AG09319 (cell line): ENCODE measurements at places on chromosomes 3 and 15.

DNA sequence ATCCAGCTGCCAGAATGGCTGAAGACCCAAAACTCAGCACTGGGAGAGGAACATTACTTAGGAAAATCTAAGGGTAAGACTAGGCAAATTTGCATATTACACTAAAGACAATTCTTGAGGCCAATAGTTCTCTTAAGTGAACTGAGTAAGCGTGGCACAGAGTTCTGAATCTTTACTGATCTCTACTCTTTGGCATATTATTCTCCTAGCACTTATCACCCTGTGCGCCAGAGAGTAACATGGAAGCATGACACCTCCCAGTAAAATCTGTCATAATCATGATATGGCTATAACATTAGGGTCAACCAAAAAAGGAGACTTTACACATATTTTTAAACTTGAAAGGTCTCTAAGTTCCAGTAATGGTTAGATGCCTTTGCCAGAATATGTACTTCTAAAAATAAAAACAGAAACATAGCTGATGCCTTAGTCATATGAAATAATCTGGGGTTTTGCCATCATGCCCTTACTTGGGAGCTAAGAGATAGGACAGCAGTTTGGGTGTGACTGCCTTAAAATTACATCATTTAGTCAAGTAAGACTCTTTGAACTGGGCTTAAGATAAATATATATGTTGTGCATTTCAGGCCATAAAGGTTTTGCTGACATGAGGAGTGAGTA lies 290.5 kb downstream of the PLCL2 start:
- DNase-seq = peak; percentile 44

GRCh38 chr15:78032671-78033070 lies 44.8 kb downstream of the TBC1D2B start:
- no peak for DNase-seq

DNA sequence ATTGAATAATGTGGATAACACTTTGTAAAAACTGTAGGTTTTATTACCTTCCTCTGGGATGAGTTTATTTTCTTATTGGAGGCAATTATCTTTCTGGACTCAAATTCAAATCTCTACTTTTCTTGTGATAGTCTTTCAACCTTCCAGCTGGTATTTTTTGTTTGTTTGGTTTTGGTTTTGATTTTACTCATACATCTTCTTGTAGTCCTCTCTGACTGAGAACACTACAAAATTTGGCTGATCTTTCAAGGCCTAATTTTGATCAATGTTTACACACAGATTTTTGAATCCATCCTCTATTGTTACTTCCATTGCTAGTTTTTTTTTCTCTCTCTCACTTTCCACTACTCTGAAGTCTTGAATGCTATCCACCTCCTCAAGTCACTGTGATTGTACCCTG lies 303.8 kb upstream of the NECTIN3 start:
- DNase-seq = no peak

DNA sequence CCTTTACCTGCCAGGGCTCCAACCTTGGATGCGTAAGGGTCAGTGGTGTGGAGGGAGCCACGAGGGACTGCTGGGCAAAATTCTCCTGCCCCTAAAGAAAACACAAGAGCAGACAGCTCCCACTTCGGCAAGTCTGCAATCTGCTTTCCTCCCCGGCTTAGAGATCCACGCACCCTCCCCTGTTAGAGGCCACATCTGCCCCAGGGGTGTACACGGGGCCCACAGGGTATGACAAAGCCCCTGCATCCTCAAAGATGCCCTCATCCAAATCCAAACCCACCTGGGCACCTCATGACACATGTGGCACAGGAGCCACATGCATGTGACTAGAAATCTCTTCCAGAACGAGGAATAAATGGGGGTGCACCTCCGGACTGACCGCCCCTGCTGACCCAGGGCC lies 25.5 kb downstream of the ZXDC start:
- DNase-seq = no peak

DNA sequence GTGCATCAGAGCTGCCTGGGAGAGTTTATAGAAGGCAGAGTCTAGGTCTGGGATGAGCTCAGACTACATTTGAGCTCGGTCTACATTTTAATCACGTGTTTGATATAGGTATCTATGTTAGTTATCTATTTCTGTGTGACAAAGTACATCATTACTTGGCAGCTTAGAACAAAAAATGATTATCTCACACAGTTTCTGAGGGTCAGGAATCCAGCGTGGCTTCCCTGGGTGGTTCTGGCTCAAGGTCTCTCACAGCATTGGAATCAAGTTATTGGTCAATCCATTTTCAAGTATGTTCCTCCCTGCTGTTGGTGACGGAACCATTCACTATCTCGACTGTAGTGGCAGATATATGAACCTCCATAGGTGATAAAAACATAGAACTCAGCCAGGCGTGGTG lies 71.7 kb downstream of the ABHD5 start:
- DNase-seq = no peak

DNA sequence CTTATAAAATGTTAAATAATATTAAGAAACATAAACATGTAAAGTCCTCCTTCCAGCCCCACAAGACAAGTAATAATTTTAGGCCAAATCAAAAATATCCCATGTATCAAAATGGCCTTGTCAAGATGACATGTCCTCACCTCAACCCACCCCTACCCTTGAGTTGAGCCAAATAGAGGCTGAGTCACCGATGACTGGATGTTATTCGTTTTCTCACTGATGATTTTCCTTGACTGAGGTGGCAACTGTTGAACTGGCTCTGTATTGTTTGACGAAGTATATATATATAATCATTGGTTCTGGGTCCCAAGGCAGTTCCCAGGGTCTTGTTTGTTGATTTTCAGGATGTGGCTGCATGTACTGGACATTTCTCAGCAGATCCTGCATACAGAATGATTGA lies 75.3 kb downstream of the TMEM108 start:
- no peak for DNase-seq

GRCh38 chr3:95312650-95313049 lies 1249.8 kb downstream of the NSUN3 start:
- DNase-seq = no peak

- no peak for DNase-seq
Measured at GRCh38 chr15:101107625-101108460, 144.0 kb downstream of the CHSY1 start.

DNA sequence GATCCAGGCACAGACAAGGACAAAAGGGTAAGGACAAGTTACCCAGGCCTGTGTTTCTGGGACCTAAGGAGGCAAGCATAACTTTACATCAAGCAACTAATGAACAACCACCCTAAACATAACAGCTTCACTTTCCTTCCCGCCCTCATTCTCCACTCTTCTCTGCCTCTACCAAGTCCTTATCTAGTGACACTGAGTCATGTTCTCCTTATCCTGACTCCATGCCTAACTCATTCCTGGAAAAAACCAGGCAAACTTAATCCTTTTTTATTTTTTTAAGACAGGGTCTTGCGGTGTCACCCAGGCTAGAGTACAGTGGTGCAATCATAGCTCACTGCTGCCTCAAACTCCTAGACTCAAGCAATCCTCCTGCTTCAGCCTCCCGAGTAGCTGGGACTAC lies 44.5 kb downstream of the TMEM44 start:
- no peak for DNase-seq

GRCh38 chr3:109211941-109212340 lies 75.4 kb downstream of the C3orf85 start:
- DNase-seq = no peak

GRCh38 chr3:72009851-72010443 lies 225.0 kb upstream of the PROK2 start:
- no peak for DNase-seq

DNA sequence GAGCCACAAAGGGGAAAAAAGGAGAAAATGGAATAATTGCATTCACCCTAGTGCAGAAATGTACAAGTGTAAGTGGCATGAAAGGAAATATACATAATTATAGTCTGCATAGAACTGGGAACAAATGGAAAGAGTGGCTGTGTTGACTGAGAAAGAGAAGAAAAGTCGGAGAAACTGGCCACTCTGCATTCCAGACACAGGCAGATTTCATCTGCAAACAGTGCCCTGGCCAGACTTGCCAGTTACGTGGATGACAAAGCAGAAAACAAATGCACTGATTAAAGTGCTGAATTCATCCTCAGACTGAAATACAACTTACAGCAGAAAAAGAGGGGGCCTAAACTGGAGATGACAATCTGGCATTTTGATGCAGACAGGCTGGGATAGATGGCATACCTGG lies 129.8 kb downstream of the FGF12 start:
- DNase-seq = no peak

- no peak for DNase-seq
Measured at GRCh38 chr3:31890007-31890406, 91.1 kb downstream of the OSBPL10 start.

- DNase-seq = no peak
Measured at GRCh38 chr15:40990789-40991188, 37.5 kb downstream of the CHAC1 start.

DNA sequence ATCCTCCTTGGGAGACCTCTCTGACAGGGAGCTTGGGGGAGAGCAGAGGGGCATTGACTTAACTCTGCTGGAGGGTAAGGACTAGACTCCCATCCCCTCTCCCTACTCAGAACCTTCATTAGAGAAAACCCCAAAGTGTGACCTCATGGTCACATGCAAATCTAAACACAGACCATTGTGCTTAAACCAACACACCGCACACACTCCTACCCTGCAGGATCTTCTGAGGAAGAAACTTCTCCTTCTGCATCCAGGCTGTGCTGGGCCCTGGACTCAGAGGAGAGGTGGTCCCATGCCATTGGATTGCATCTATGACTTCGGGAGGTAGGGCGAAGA lies 805 bp upstream of the PARP16 start:
- no peak for DNase-seq

DNA sequence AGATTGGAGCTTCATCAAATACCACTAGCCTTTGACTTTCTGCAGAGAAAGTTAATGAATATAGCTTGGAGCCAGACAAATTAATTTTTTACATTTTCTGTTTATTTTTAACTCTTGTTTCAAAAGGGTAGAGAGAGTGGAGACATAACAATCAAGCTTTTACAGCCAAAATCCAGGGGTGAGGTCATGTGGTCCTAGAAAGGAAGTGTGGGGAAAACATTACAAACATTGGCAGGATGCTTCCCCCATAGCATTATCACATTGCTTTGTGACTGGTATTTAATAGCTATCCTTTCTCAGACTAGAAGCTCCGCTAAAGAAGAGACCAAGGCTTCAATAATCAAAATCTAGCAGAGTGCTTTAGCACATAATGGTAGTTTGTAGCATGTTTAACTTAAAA lies 46.4 kb upstream of the PHLDB2 start:
- DNase-seq = no peak

GRCh38 chr3:99418209-99418635 lies 220.2 kb upstream of the COL8A1 start:
- DNase-seq = no peak

DNA sequence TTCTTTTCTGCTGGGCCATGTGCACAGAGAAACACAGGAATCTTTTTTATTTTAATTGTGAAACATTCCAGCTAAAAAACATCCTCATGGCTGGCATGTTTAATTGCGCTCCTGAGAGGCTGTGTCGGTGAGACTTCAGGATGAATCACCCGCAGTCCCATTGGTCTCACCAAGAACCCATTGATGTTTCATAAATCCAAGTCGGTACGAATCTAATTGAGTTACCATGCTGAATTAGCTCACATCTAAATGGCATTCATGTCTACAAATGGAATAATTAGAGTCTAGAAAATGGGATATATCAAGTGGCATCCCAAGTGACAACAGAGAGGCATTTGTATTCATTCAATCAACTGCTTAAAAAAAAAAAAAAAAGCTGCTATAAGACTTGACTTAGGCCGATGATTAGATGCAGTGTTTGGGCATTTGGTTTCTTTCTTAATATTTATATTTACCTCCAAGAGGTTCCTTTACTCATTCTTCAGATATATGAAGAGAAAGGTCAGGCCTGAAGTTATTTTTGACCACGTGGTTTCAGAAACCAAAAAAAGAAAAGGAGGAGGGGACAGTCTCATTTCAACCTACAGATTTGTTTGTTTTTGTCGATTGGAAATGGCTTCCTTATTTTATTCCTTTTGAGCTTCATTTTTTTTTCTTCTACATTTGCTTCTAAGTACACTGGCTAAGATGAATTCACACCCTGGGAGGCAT lies 79.1 kb upstream of the FOXB1 start:
- no peak for DNase-seq

DNA sequence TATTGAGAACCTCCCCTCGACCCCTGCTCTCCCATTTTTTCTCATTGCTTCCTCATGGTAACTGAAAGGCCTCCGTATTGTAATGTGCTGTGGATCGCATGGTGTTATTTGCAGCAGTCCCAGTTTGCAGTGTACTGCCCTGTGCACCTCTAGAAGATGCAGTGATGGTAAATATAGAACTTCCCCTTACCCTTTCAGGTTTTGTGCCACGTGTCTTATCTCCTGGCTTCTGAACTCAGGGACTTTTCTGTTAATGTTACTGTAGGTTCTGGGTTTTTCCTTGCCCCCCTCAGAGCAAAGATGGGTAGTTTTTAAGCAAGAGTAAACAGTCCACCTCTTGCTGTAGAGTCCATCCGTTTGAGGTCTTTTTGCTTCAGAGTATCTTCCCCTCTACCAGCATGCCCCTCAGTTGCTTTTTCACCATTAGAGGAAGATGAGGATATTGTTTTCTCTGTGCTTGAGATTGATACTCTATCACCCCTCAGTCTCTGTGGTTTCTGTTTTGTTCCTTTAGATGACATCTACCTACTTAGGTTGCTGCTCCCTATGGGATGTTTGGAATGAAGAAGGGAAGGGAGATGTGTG lies 22.4 kb downstream of the CHD2 start:
- DNase-seq = no peak

DNA sequence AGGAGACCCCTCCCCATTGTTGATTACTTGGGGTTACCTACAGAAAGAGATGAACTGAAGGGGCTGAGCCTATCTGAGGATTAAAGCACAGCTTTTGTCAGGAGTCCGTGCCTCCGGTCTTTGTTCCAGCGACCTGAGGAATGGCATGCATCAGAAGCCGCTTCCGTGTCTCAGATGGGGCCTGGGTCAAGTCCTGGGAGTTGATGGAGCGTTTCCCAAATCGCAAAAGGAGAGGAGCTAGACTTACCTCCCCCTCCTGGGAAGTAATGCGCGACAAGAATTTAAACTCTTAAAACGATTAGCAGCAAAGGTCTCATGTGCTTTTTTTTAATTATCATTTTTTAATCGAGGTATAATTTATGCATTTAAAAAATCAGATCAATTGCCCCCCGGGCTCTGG lies 983 bp upstream of the ALDH1A3 start:
- DNase-seq = no peak

GRCh38 chr15:93063262-93063671 lies 25.7 kb downstream of the RGMA start:
- no peak for DNase-seq

- DNase-seq = no peak
Measured at GRCh38 chr3:56787784-56788256, 13.9 kb downstream of the ARHGEF3 start.

GRCh38 chr3:167115331-167115934 lies 264.7 kb downstream of the ZBBX start:
- DNase-seq = no peak

- no peak for DNase-seq
Measured at GRCh38 chr3:159926573-159926972, 62.1 kb upstream of the IL12A start.

DNA sequence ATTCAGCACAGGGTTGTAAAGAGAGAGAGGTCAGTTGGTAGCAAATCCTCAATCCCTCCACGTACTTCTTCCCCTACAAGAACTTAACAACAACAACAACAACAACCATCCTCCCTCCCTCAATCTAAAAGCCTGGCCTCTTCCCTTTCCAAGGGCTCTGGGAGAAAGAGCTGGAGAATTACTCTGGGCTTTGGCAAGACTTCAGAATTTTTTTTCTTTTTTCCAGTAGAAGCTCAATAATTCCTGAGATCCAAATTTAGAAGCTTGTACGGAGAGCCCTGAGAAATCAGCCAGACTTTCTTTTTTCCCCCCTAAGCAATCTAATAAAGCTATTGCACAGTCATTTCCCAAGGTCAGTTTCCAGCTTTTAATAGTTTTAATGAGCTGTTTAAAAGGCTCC lies 95.8 kb upstream of the CACNA2D3 start:
- no peak for DNase-seq

GRCh38 chr15:63969652-63970421 lies 76.4 kb downstream of the DAPK2 start:
- DNase-seq = no peak
